Mesenchymal stem cell (in vitro differentiated cells and primary cell): ENCODE measurements at places on chromosomes 6 and 20.

DNA sequence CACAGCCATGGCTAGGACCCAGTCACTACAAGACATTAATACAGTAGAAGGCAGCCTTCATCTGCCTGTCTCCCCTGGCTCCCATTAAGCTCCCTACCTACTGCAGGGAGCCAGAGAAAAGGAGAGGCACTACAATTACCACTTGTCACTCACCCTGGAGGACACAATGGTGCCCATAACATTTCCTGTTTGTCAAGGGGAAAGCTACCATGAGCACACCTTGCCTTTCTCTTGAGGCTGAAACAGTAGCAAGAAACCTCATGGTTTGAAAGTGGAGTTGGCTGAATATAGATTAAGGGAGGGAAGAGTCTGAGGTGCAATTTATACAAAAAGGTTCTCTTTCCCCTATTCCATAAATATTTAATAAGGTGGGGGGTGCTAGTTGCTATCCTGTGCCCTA is 27.9 kb downstream of the STK38 start:
- DNase-seq = no peak

- DNase-seq = no peak
Observed at GRCh38 chr20:37850724-37851355, 52.1 kb upstream of the VSTM2L start.

GRCh38 chr6:37007340-37008043 is 2.0 kb downstream of the FGD2 start:
- DNase-seq = no peak

DNA sequence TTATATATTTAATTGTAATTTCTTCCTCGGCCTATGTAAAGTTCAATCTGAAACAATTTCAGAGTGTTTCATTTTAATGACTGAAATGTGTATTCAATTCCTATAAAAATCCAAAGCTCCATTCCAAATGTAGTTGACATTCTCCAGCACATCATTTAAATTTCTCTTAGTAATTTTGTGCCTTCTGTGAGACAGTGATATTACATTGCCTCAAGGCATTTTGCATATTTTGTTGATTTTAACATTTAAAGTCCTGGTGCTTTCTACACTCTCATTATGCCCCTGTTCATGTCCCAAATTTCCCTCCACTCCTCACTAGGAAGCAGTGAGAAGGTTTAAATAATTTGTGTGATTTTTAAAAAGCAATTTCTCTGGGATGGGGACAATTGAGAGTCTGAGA is 34.1 kb upstream of the THEMIS start:
- no peak for DNase-seq

DNA sequence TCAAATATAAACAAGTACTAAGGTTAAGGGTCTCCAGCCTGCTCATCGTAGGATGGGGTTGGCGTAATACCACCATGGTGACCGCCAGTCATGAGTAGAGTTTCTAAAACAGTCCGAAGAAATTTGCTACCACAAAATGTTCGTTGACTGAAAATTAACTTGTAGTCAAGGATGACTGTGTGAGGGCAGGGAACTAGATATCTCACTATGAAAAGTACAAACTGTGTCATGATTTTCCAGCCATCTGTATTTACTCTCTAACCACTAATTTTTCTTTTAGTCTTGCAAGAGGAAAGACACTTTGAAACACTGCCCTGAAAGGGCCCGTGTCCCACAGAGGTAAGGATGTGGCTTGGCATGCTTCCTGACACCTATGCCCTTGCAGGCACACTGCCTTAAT is 99.7 kb downstream of the IRF4 start:
- no peak for DNase-seq

- DNase-seq = no peak
Observed at GRCh38 chr20:40335901-40336351, 353.1 kb downstream of the MAFB start.

- DNase-seq = peak; percentile 92
Observed at GRCh38 chr20:9344083-9344920, 170.1 kb upstream of the LAMP5 start.

DNA sequence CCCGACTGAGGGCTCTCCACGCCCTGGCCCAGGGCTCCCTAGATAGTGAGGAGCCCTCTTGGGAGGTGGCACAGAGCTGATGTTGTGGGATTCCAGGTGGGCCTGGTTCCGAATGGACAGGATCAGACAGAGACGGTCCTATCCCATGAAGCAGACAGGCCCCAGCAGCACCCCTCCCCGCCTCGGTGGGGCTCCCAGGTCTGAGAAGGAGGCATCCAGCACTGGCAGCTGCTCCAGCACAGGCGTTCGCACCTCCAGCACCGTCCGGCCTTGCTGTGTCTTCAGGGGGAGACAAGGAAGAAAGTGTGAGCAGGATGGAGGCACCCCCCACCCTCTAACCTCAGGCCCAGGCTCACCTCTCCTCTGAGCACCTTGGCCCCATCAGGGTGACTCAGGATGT is 28.7 kb downstream of the COL11A2 start:
- no peak for DNase-seq

DNA sequence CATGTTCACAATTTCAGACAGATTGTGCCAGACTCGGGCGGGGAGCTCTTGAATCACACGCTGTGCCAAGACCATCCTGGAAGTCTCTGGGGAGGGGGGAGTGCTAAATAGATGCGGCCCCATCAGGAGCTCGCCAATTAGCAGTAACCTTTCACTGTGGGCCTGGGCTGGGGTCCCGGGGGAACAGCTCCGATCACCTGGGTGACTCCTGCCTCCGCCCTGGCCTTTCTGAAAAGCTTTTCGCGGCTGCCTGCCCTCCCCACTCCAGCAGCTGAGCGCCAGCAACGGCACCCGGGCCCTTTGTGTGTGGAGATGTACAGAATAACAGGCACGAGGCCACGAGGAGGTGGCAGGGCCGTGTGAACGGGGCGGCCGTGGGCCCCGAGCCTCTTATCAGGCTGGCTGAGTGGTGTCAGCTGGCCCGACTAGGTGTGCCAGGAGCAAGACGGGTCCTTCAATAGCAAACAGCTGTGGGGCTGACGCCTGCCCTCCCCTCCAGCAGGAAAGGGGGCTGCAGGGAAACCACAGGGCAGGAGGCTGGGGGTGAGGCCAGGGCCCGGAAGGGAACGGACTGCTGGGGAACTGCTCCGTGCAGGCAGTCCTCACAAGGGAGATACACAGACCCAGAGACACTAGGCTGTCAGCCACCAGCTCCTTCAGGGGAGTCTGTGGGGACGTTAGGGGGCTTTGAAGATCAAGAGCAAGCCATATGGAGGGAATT is 56.8 kb downstream of the NOL4L start:
- DNase-seq = no peak

DNA sequence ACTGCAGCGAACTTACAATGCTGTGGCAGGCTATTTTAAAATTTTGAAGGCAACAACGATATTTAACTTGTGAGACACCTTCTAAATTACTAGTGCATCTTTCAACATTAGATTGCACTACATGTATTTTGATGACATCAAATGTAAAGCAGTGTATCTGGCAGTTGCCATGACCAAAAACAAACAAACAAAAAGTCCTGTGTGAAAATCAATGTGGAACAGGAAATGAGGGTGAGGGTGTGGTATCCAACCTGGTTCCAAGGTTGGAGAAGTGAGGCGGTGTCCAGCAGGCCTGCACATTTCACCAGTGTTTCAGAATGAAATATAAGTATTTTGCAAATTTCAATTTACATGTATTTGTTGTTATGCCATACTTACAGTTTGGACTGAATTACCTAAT is 112.0 kb downstream of the LAMP5 start:
- DNase-seq = no peak
